Fibroblast of lung (primary cell): ENCODE measurements at places on chromosomes 13 and 19.

DNA sequence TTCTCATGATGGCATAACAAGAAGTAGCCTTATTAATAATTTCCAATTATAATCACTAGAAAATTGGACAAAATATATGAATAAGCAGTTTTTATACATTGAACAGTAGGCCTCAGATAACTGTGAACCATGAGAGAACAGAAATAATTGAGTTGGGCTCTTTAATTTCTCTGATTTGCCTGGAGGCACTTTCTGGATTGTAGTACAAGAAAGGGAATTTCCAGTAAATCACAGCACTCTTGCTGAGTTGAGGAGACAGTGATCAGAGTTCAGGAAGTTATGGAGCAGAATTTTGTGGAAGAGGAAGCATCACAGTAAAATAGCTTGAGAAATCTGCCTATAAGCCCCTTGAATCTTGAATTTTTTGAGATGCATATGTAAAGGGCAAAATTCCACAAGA lies 216.2 kb downstream of the MAB21L1 start:
- DNase-seq = no peak

DNA sequence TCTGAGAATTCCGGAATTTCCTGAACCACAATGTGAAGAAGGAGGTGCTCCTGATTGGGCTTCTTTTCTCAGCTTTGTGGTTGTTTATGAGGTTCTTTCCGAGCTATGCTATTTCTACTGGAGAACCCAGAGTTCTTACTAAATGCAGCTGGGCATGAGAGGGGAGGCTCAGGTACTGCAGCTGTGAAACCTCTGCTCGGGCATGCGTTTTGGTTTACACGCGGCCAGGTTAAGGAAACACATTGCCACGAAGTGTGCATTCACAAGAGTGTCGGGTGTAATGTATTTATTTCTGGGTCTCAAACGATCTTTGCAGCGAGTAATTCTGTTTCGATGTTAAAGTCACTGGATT lies 661 bp upstream of the MIR17HG start:
- no peak for DNase-seq

DNA sequence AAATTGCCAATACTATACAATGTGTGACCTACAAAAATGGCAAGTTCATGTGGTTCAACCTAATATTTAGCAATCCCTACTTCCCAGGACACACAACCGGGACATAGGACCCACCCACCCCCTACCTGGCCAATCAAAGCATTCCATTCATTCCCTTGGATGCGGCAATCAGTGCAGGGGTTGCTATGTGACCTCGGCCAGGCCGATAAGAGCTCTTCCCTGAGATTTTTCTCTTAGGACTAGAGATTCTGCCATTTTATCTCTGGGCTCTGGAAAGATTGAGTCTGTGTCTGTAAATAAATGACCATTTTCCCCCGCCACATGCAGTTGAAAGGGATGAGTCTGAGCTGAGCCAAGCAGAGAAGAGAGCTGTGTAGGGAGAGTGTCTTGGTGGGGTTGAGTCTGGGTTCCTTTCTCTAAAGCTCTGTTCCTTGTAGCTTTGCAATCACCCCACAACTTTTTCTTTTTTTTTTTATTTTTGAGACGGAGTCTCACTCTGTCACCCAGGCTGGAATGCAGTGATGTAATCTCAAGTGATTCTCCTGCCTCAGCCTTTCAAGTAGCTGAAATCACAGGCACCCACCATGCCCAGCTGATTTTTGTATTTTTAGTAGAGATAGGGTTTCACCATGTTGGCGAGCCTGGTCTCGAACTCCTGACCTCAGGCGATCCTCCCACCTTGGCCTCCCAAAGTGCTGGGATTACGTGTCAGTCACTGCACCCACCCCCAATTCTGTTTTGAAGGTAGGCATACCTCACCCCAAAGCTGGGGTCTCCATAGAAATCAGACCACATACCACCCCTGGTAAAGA lies 7.4 kb downstream of the IFNL1 start:
- DNase-seq = no peak

DNA sequence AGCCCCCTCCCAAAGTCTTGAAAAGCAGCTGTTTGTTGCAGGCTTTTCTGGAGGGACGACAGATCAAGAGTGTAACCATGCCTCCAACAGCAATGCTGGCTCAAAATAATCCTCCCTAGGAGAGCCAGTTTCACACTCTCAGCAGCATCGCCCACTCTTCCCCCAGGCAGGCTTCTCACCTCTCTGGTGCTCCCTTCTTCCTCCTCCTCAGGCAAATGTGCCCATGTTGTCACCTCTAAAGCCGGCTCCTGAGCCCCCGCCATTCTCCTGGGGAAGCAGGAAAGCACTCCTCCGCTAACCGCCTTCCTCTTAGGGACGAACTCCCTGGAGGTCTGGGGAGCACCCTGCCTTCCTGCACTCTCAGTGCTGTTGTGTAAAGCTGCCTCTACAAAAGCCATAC lies 98.9 kb upstream of the SGCG start:
- DNase-seq = no peak

DNA sequence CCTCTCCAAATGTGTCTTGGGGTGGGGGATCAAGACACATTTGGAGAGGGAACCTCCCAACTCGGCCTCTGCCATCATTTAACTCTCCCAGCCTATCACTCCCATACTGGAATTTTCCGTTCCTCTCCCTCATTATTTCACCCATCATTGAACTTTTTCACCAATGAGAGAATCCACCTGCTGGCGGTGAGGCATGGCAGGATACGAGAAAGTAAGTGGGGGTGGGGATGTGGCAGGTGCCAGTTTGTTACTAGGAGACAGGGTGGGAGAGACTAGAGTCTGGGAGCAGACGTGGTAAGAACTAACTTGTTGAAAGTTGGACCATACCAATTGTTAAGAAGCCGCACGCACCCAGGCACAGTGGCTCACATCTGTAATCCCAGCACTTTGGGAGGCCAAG lies 6.9 kb downstream of the GIPR start:
- DNase-seq = no peak

DNA sequence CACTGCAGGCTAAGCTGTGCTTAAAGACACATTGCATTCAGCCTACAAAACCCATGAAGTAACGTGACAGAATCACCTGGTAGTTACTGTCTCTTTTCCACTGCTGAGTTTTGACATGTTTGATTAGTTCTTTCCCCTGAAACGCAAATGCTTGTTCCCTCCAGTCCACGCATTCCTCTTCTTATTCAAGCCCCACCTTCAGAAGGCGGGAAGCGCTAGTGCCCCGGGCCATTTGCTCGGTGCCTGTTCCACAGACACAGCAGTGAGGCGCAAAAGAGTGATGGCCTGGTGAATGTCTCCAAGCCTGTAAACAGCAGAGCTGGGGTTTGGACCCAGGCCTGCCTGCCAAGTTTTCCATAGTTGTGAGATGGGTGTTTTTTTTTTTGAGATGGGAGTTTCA lies 10.9 kb downstream of the ACP4 start:
- DNase-seq = no peak

- DNase-seq = peak; percentile 30
Measured at GRCh38 chr19:45125975-45126493, 33.1 kb downstream of the PPP1R37 start.

DNA sequence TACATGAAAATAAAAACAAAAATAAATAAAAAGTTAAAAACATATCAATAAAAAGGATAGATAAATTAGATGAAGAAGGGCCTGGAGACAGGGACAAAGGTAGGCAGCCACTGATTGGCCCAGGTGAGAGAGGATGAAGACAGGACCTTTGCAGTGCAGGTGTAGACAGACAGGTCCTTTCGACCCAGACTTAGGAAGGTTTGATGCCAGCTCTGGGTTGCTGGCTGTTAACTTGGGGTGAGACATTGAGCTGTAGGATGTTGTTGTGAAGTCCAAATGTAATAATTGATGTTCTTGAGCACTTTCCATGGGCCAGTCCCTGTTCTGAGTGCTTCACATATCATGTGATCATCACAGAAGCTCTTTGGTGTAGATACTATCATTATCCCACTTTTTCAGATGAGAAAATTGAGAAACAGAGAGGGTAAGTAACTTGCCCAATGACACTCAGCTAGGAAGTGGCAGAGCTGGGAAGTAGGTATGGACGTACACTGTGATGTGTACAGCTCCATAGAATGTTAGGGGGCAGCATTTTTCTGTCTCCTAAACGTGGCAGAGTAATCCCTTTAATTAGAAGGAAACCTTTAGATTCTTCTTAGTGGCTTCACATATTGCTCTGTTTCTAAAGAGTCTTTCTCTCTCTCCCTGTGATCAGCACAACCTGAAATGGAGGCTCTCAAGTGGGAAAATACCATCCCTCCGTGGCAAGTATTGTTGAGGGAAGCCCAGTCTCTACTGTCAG lies 76.0 kb upstream of the STK24 start:
- DNase-seq = no peak

DNA sequence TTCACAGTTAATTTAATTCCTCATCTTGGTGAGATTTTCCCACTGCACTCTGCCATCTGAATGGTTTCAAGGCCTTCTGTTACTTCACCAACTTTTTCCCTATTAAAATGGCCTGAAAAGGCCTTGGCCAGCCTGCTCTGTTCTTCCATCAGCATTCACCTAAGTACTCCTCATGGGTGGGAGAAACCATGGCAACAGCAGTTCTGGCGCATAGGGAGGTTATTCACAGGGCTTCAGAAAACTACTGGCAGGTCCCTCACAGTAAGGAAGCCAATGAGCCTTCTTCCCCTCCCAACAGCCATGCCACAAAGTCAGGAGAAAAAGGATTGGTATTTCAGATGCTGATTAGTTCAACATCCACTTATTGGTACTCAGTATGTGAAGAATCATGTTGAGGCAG lies 17.2 kb upstream of the GJB2 start:
- DNase-seq = no peak

DNA sequence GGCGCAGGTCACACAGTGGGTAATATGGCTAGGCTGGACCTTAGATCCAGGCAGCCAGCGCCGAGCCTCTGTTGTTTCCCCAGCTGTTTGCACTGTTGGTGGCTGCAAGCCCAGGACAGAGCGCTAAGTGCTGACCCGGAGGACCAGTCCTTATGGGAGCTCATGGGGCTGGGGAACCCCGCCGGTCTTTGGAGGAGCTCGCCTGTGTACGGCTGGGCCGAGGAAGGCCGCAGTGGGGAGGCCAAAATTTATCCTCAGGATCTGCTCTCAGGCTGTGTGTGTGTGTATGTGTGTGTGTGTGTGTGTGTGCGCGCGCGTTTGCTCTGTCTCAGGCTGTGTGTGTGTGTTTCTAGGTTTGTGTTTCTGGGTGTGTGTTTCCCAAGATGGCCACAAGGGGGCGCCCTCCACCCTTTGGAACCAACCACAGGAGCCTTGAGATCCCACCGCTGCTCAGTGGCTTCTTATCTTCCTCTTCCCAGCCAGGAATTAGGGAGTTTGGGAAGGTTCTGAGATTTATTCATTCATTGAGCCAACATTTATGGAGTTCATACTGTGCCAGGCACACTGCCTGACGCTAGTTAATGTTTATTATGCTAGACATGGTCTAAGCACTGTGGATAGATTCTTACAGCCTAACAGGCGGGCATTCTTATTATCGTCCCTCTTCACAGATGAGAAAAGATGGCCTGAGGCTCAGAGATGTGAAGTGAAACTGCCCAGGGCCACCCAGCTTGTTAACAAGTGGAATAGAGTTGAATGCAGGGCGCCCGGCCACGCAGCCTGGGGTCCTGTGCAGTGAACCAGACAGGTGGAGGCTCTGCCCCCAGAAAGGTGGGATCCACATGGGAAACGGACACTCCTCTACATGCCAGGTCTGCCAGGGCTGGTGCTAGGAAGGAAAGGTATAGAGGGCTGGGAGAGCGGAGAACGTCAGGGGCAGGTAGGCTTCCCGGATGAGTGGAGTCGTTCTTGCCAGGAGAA lies 13.0 kb downstream of the PGLYRP1 start:
- peak; percentile 59 for DNase-seq

DNA sequence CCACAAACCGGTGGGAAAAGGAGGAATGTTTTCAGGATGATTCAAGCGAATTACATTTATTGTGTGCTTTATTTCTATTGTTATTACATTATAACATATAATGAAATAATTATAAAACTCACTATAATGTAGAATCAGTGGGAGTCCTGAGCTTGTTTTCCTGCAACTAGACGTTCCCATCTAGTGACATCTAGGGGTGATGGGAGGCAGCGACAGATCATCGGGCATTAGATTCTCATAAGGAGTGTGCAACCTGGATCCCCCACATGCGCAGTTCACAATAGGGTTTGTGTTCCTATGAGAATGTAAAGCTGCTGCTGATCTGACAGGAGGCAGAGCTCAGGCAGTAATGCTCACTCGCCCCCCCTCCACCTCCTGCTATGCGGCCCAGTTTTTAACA lies 54.5 kb downstream of the SPTBN4 start:
- DNase-seq = no peak
